ENCODE measurements at places on chromosomes 5 and 9. TPM values are rescaled to one million over a fixed set of nuclear protein-coding genes. Genes with fewer than 3 reads are reported as not detected.
A peak's percentile ranks its signal among the peaks of the same experiment; 100 is the strongest.

PAEP gene
- not detected for polyA plus RNA-seq

PCDHGA7 gene
- 0.37 TPM for polyA plus RNA-seq

LCN15 gene
- polyA plus RNA-seq: not detected

GRIN3A gene
- polyA plus RNA-seq: under 0.01 TPM

RANBP17 gene
- 16.9 TPM for polyA plus RNA-seq

SPINK6 gene
- not detected for polyA plus RNA-seq

TAF1L gene
- polyA plus RNA-seq: not detected

UGCG gene
- 95.9 TPM for polyA plus RNA-seq

DPP7 gene
- polyA plus RNA-seq: 52.6 TPM

CDKN2B gene
- 1.4 TPM for polyA plus RNA-seq

SPATA31C1 gene
- polyA plus RNA-seq: not detected

FAXDC2 gene
- 12.2 TPM for polyA plus RNA-seq

NEUROG1 gene
- polyA plus RNA-seq: not detected

SPATA6L gene
- 0.91 TPM for polyA plus RNA-seq

GRCh38 chr9:123399803-123400378, 43.9 kb downstream of the CRB2 start:
- H3K27me3 ChIP-seq: no peaks in the 10 kb centered on the region
- no peak overlapping the region for H3K27ac ChIP-seq

GRCh38 chr5:142327111-142327842, 2.5 kb upstream of the SPRY4 start:
- DNase-seq: no peak
- no peaks in the 10 kb centered on the region for H3K36me3 ChIP-seq
- no peaks in the 10 kb centered on the region for H3K27me3 ChIP-seq

DNA sequence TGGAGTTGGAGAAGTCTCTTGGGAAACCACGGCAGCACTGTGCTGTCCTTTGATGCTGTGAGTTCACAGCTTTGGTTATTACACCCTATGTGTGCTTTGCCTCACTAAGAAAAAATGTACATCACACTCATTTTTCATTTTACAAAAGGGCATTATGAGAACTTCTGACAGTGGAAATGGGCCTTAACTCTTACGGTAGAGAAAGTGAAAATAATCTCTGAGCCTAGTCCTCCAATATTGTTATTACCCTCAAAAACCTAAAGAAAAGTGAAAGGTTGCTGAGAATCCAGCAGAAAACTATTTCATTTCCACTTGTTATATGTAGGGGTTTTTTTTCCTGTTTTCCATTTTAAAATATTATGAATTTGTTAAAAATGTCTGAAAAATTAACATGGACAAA, 8.2 kb upstream of the OR13D1 start:
- no peak overlapping the region for H3K27ac ChIP-seq
- no peak for DNase-seq
- H3K4me3 ChIP-seq: no peak overlapping the region
- no peaks in the 10 kb centered on the region for H3K4me1 ChIP-seq

- no peak overlapping the region for H3K27ac ChIP-seq
- peak; percentile 34 for DNase-seq
- no peaks in the 10 kb centered on the region for H3K4me1 ChIP-seq
- H3K27me3 ChIP-seq: no peaks in the 10 kb centered on the region
- no peak overlapping the region for H3K4me3 ChIP-seq
- no peaks in the 10 kb centered on the region for H3K36me3 ChIP-seq
Observed at GRCh38 chr9:124202447-124202971, 55.2 kb upstream of the NEK6 start.

GRCh38 chr9:132367613-132368313, 13.0 kb upstream of the SETX start:
- peak overlapping the region; percentile 16 for H3K27ac ChIP-seq
- H3K27me3 ChIP-seq: no peaks in the 10 kb centered on the region
- no peak for DNase-seq
- H3K4me3 ChIP-seq: no peak overlapping the region
- no peaks in the 10 kb centered on the region for H3K36me3 ChIP-seq

- no peaks in the 10 kb centered on the region for H3K36me3 ChIP-seq
- DNase-seq: no peak
- H3K27ac ChIP-seq: no peak overlapping the region
- peaks cover 25% of the 10 kb centered on the region for H3K27me3 ChIP-seq
Observed at GRCh38 chr9:33619666-33620404, 95.8 kb downstream of the ANKRD18B start.

- H3K27me3 ChIP-seq: no peaks in the 10 kb centered on the region
- H3K27ac ChIP-seq: no peak overlapping the region
Observed at GRCh38 chr9:82332774-82333152, 344.2 kb downstream of the SPATA31D1 start.

GRCh38 chr5:180632768-180633167, 16.6 kb downstream of the FLT4 start:
- no peak overlapping the region for H3K4me3 ChIP-seq
- no peaks in the 10 kb centered on the region for H3K4me1 ChIP-seq
- no peaks in the 10 kb centered on the region for H3K27me3 ChIP-seq
- peak; percentile 32 for DNase-seq

- DNase-seq: no peak
- peaks cover 4% of the 10 kb centered on the region for H3K4me1 ChIP-seq
- H3K36me3 ChIP-seq: no peaks in the 10 kb centered on the region
- peaks cover 92% of the 10 kb centered on the region for H3K27me3 ChIP-seq
- no peak overlapping the region for H3K4me3 ChIP-seq
- no peak overlapping the region for H3K27ac ChIP-seq
Observed at GRCh38 chr5:2750758-2751464, 566 bp downstream of the IRX2 start.

GRCh38 chr5:15499528-15500324, at the start of gene FBXL7:
FBXL7 (plus strand) TSS chr5:15500180.
- peak within 1 kb of the TSS; percentile 75 for H3K4me3 ChIP-seq
- DNase-seq: peak; percentile 83
- peak within 1 kb of the TSS; percentile 83 for H3K27ac ChIP-seq
- no peaks in the 10 kb centered on the region for H3K27me3 ChIP-seq
- no peaks in the 10 kb centered on the region for H3K4me1 ChIP-seq

DNA sequence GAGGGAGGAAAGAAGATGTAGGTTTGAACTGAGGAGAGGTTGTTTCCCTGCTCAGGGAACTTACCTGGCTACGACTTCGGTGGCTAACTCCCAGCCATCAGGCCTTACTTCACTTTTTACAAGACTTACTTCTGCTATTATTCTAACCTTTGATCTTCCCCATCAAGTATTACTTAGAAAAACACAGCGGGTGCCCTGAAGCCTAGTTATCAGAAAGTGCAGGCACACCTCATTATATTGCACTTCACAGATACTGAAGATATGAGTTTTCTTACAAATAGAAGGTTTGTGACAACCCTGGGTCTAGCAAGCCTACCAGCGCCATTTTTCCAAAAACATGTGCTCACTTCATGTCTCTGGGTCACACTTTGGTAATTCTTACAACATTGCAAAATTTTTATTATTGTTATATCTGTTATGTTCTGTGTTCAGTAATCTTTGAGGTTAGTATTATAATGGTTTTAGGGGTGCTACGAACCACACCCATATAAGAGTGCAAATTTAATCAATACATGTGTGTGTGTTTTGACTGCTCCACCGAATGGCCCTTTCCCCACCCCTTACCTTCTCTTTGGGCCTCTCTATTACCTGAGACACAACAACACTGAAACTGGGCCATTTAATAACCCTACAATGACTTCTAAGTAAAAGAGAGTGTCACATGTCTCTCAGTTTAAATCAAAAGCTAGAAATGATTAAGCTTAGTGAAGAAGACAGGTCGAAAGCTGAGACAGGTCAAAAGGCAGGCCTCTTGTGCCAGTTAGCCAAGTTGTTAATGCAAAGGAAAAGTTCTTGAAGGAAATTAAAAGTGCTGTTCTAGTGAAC, 2102.7 kb upstream of the WWC1 start:
- no peaks in the 10 kb centered on the region for H3K4me1 ChIP-seq
- no peak overlapping the region for H3K4me3 ChIP-seq
- DNase-seq: no peak
- H3K27ac ChIP-seq: no peak overlapping the region

- no peaks in the 10 kb centered on the region for H3K36me3 ChIP-seq
- H3K4me3 ChIP-seq: no peak overlapping the region
- no peak for DNase-seq
- no peaks in the 10 kb centered on the region for H3K4me1 ChIP-seq
- no peaks in the 10 kb centered on the region for H3K27me3 ChIP-seq
Observed at GRCh38 chr5:75265731-75266130, 29.1 kb upstream of the ANKRD31 start.

- H3K27ac ChIP-seq: no peak overlapping the region
- no peaks in the 10 kb centered on the region for H3K4me1 ChIP-seq
- no peak overlapping the region for H3K4me3 ChIP-seq
- no peaks in the 10 kb centered on the region for H3K27me3 ChIP-seq
- H3K36me3 ChIP-seq: no peaks in the 10 kb centered on the region
Observed at GRCh38 chr5:60287174-60287771, 393.7 kb upstream of the PDE4D start.

DNA sequence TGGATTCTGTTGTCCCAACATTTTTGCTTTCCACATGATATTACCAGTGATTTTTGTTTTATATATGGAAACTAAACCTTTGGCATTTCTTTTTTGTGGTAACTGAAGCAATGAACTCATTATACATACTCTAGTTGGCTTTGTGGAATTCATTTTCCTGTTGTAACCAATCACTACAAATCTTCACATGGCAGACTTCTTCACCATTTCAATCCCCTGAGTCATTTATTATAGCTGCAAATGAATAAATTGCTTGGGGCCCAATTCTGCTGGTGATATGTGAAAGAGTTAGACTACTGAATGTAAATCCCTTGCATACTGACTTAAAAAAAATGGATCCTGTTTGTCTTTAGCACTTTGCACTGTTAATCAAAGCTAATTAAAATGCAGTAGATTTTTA, 1709.6 kb upstream of the WWC1 start:
- no peak overlapping the region for H3K27ac ChIP-seq
- no peaks in the 10 kb centered on the region for H3K36me3 ChIP-seq
- H3K27me3 ChIP-seq: no peaks in the 10 kb centered on the region
- no peak for DNase-seq

DNA sequence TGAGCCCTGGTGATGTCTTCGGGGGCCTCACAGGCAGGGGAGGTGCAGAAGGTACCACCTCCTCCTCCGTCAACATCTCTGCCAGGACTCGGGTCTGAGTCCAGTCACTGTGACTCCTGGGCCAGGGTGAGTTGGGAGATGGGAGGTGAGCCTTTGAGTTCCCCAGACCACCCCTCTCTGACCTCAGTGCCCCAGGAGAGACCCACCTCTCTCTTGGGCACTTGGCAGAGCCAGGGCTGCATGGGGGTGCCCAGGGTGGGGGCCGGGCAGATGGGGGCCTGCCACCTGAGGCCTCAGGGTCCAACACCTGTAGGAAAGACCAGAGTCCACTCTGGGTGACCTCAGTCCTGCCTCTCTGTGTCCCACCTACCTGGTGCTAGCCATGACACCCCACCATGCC, 6.8 kb downstream of the KIF12 start:
- H3K4me1 ChIP-seq: no peaks in the 10 kb centered on the region
- DNase-seq: no peak
- no peak overlapping the region for H3K27ac ChIP-seq
- H3K4me3 ChIP-seq: no peak overlapping the region
- no peaks in the 10 kb centered on the region for H3K36me3 ChIP-seq

DNA sequence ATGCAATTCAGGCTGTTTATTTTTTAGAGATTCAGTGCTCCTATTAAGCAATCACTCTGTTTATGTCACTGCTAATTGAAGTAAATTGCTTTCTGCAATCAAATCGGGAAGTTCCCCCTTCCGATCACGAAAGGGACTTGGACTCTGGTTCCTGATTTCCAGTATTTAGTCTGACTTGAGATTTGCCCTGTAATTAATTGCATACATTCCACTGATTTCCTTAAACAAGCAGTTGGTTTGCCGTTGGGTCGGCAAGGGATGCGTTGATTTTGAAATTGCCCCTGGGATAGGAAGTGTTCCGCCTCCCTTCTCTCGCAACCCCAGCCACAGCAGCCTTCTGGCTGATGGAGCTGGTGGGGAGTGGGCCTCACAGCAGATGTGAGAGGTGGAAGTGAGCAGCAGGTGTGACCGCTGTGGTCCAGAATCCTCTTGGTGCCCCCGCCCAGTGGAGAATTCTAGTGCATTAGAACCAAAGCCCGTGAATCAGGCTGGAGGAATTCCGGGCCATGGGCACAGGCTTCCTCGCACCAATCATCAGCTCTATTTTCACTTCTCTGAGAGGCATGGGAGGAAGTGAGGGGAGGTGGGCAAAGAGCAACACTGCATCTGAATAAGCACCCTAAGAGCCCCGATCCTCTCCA, 102.5 kb downstream of the SPRY4 start:
- no peak for DNase-seq
- H3K36me3 ChIP-seq: no peaks in the 10 kb centered on the region
- H3K4me1 ChIP-seq: peaks cover 15% of the 10 kb centered on the region
- H3K4me3 ChIP-seq: no peak overlapping the region

- H3K4me1 ChIP-seq: peaks cover under 1% of the 10 kb centered on the region
- no peak overlapping the region for H3K4me3 ChIP-seq
- no peaks in the 10 kb centered on the region for H3K36me3 ChIP-seq
- no peak for DNase-seq
- H3K27ac ChIP-seq: no peak overlapping the region
Observed at GRCh38 chr9:84296146-84296843, 44.3 kb downstream of the SLC28A3 start.

DNA sequence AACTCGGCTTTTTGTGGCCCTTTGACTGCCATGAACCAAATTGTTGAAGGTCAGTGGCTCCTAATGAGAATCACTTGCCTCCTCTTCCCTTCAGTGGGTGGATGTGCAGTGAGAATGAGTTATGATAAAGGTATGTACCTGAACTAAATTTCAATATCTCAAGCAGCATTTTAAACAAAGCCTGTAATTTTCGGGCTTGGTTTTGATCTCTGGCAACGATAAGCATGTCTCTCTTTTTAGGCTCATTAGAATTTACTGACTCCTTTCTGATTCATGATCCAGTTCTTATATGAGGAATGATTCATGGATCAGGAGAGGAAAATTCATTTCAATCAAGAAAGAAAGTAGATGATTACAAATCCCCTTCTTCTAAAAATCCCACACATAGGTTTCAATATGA, 305.5 kb downstream of the ARRDC3 start:
- H3K27me3 ChIP-seq: no peaks in the 10 kb centered on the region
- no peak for DNase-seq

DNA sequence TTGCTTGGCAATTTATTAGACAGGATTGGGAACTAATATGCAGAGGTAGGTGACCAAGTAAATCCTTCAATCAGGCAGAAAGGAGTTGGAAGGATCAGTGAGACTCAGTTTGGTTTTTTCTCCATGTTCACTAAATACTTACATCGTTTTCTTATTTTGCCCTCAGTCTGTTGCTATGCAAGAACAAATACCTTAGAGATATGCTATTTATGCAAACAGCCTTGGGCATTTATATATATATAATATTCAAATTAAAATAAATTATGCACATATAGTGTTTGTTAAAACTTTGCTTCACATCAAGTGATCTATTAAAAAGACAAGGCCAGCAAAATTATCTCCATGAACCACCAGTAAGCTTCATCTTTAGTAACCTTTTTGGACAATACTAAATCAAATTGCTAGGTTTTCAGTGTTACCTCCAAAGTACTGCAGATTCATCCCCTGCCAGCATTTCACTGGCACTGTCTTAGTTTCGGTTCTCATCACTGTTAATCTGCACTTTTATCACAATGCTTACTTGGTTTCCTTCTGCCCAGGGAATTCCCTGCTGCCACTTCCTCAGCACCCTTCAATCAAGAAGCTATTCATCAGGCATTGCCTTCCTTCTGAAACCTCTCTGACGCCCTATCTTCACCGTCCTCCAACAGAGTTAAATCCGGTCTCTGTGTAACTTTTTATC, 26.0 kb upstream of the LIFR start:
- DNase-seq: no peak
- H3K4me3 ChIP-seq: no peak overlapping the region
- no peaks in the 10 kb centered on the region for H3K36me3 ChIP-seq
- H3K27me3 ChIP-seq: no peaks in the 10 kb centered on the region
- no peaks in the 10 kb centered on the region for H3K4me1 ChIP-seq

- no peak for DNase-seq
- no peak overlapping the region for H3K27ac ChIP-seq
- no peaks in the 10 kb centered on the region for H3K27me3 ChIP-seq
- H3K4me3 ChIP-seq: no peak overlapping the region
Observed at GRCh38 chr9:72540348-72540873, 19.0 kb downstream of the TMC1 start.
